Pons (tissue), 1 donor: ENCODE measurements at places on chromosomes 5 and 9.
A peak's percentile ranks its signal among the peaks of the same experiment; 100 is the strongest.

DNA sequence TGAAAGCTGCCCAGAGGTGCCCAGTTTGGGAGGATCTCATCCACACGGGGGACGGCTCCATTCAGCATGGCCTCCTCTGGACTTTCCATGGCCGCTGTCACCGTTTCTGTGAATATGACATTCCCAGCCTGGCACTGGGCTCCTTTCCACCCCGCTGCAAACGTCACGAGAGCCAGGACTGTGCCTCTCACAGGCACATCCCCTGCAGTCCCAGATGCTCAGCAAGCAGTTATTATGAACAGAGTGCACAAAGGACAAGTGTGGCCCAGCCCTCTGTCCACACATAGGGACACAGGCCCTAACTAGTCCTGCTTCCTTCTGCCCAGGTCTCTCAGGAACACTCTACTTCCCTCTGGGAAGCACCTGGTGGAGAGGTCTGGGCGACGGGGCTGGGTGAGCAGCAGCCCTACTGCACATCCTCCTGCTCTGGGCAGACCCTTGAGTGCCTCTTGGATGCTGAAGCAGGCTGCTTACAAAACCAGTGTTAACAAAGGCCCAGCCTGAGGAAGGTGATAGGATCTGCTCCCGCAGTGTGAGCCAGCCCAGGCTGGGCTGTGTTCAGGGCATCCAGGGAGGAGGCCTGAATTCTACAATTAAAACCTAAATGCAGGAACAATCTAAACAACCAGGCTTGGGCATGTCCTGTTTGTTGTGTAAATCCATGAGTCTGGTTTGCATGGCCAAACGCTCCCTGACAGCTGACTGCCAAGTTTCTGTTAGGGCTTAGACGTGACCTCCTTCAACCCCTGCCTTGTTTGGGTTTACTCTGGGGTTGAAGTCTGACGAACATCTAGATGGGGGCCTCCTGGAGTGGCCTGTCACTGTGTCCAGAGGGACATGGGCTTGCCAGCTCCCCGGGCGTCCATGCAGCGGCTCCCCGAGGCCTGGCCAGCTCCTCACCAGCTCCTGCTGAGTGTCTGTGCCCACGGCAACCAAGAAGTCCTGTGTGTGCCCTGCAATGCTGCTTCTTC is 269.8 kb downstream of the GADD45G start:
- DNase-seq: peak; percentile 17

- peak; percentile 37 for DNase-seq
These were observed 24.8 kb upstream of the RLN1 start for GRCh38 chr9:5364294-5365024.

GRCh38 chr9:14212077-14212476 is 101.9 kb downstream of the NFIB start:
- no peak for DNase-seq

DNA sequence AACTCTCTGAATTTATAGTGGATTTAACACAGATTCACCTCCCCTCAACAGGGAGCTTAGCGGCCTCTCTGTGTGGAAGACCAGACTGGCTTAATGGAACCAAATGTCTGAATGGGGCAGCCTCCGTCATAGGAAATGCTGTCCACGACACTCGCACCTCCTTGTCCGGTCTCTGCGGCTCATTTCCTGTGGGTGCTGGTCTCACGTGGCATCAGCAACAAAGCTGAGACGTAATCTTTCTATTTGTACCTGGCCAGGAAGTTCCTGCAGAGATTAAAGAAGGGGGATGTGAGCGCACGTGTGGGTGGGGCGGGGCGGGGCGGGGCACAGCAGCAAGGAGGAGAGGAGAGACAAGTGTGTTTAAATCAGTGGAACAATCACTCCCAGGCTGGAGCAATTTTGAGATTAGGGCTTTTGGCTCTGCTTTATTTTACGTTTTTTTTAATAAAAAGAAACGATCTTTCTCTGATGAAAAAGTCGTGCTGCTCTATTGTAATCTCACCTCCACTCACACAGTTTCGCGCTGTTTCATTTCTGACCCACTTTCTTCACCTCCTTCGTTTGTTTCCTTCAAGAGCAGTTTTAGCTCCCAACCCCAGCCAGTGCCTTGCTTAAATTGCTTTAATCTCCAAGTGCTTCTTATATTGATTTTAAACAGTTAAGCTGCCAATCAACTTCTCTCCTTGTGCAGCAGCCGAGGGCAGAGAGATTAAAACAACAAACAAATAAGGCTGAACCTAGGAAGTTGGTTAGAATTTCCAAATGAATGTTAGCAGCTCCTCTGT is 132.2 kb upstream of the ASTN2 start:
- no peak for DNase-seq

DNA sequence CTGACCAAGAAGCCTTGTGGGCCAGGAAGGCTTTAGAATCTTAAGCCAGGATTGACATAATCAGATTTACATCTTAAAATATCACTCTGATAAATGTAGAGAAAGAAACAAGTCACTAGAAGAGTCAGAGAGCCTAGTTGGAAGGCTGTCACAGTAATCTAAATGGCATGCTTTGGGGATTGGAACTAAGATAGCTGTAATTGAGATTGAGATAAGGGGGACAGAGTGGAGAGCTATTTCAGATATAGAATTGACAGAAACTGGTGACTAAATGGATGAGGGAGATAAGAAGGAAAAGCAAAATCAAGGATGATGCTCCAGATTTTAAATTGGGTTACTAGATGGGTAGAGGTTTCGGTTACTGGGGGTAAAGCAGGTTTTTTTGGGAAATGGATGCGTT is 100.5 kb downstream of the XRCC4 start:
- DNase-seq: no peak

- DNase-seq: no peak
These were observed 139.6 kb downstream of the ROR2 start for GRCh38 chr9:91810286-91810905.

- DNase-seq: peak; percentile 84
These were observed 21.5 kb downstream of the MVB12B start for GRCh38 chr9:126347911-126348760.

DNA sequence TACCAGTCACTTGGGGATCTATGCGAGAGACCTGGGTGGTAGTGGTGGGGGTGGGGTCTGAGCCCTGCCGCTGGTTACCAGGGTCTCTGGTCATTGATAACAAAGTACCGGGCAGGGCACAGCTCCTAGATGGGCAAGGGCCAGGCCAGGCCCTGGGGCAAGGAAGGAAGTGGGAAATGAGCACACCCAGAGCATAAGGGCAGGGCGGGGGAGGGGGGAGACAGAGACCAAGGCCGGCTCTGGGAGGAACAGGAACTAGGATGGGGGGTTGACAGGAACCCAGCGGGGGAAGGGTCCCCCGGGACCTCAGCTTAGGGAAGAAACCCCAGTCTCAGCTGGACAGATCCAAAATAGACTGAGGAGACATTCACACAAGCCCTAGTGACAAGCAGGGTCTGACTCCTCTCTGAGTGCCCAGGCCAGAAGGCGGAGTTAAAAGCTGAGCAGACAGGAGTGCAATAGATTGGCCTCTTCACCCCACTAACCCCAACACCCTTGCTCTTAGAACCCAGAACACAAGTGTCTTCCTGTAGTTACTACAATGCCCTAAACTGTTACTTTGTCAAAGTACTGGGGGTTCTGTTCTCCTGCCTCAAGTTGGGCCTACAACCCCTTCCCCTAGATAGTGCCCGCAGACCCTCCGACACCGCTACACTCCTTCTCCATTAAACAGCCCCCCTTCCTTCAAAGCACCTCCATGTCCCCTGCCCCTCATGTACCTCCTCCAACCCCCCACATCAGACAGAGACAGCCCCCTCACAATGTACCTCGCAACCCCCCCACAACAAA is 628 bp downstream of the ATOSB start:
- peak; percentile 61 for DNase-seq

DNA sequence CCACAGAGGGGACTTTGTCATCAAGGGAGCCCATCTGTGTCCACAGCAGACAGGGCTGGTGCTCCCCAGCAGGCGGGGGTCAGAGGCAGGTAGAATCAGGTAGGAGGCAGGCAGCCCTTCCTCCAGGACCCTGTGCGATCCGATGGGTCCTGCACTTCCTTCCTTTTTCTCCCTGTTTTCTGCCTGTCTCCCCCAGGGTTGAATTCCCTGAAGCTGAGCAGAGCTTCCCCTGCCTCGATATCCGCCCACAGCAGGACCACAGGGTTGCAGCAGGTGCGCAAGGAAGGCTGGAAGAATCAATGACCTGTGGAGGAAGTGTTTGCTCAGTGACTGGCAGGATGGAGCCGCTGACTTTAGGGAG is 69.2 kb downstream of the MRPL36 start:
- no peak for DNase-seq

GRCh38 chr5:148967783-148968182 is 95.1 kb downstream of the SH3TC2 start:
- no peak for DNase-seq

DNA sequence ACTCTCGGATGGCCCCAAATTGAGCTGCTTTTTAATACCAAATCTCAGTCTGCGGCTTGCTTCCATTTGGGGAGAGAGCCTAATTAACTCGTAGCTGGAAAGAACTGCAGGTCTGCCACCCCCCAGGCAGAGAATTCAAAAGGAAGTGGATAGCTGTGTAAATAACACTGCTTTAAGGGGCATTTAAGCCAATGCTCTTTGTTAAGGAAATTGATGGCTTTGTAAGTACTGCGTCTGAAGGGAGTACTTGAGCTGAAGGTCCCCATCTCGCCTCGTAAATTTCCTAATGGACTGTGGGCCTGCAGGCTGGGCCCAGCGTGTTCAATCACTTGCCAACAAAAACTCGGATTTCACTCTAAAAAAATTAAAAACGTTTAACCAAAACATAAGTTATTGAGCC is 132.7 kb downstream of the PAPPA start:
- DNase-seq: no peak

DNA sequence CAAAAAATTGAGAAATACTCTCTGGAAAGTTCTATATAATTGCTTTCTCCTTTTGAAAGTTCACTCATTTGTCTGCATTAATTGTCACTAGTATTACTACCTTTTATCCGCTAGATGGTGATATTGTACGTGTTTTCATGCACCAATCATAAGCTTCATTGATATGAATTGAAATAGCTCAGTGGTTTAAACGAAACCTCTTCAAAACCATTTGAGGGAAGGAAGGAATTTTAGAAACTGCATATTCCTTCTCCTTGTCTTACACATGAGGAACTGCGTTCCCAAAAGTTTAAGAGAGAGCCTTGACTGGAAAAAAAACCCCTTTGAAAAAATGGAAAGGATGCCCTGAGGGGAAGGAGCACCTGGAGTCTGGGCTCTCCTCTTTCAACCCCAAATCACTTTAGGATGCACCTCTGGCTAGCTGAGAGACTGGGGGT is 98.6 kb downstream of the YTHDC2 start:
- DNase-seq: peak; percentile 45

DNA sequence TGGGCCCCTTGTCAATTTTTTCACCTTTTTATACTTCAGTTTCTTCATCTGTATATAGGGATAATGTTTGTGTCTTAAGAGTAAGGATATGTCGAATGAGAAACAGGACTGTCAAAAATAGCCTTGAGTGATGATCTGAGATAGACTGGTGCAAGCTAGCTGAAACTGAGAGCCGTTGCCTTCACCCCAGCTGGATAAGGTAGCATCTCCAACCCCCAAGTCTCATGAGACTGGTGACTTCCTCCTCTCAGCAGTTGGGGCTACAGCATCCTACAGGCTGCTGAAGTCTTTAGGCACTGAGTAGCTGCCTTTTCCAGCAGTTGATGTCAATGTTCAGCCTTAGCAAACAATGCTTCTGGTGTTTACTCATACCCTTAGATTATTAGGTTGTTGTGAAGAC is 330.2 kb downstream of the OSTF1 start:
- no peak for DNase-seq

GRCh38 chr9:37030611-37030939 is 3.5 kb downstream of the PAX5 start:
- no peak for DNase-seq

DNA sequence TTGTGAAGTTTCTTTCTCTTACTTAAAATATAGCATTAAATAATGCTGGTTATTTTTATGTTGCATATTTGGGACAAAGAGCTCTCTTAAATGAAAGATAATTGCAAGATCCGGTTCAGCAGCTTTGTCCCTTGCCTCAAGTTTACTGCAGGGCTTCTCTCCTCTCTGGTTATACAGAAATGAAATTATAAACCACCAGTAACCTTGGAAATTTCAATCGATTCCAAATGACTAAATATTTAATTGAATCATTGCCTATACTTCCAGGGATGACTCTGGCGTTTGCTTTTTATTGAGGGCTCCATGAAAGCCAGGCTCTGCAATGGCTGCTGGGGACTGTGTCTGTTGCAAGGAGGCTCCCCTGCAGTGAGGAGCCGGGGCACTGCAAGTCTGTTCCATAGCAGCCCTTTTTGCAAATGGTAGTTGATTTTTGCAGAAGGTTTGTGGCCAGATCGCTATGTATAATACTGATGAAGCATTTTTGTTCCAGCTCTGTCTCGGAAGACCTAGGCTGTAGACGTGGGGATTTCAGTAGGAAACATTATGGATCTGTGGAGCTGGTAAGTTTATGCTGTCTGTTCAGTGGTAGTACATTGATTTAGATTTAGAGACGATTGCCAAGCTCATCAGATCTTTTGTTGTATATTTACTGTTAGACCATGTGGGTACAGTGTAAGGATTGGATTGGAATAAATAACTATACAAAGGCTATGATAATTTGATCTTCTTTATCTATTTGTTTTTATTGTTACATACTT is at the start of gene GARNL3:
TSS of gene GARNL3 (plus strand) at position 313 of the 758 bp plus-strand sequence. CDS start at position 417, 104 bp downstream.
- DNase-seq: peak; percentile 60

DNA sequence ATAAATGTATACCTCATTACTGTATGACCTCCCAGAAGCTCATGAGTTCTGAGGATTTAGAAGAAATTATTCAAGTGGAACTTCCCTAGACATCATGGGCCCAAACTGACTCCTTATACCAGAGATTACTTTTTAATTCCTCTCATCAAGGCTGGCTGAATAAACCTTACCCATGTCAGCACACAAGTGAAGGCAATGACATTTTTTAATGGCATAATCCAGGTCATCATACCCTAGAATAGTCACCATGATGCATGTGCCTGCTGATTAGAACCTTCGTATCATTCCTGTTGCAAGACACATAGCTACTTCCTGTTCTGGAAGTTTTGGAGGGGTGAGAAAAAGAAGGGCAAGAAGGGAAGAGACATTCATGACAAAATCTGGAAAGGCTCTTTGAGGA is 49.8 kb upstream of the IFNK start:
- no peak for DNase-seq

DNA sequence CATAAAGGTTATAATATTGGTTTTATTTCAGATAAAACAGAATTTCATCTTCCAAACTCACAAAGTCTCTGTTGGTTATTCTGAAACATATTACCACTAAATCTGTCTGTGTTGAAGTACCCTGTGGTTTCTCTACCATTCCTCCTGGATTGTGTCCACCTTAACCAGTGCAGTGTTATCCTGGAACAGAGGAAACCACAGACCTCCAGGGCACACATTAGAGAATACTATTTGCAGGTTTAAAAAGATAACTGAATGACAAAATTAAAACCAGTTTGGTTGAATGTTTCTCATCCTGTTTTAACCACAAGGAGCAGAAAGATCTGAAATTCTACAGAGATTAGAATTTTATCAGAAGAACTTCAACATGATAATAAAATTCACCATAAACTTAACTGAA is 251.8 kb downstream of the CWC27 start:
- no peak for DNase-seq
